Forelimb muscle (tissue), 1 donor: ENCODE measurements at places on chromosomes 2 and 18. TPM values are rescaled to one million over a fixed set of nuclear protein-coding genes. Genes with fewer than 3 reads are reported as not detected.

- no peak for DNase-seq
Observed at GRCh38 chr2:98804736-98805135, 73.8 kb upstream of the MGAT4A start.

DNA sequence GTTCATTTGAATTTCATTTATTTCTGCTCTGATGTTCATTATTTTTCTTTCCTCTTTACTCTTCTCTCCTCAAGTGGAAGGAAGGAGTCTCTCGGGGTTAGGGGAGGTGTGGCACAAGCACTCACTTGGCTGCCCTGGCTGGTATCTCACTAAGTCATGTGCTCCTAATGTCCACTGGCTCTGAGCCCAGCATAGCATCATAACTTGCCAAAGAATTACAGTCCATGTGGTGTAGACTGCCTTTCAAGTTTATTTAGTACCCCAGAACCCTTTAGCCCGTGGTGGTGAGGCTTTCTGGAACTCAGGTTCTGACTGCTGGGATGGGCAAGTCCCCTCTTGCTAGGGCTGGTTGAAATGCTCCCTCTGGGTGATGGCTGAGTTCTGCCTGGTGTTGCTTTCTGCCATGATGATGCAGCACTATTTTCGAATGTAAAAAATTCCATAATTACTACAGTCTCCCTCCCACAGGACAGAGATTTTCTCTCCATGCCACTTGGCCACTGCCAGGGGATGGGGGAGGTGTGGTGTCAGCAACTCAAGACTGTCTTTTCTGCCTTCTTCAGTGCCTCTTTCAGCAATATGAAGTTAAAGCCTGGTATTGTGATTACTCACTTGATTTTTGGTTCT lies 22.2 kb downstream of the SPAG16 start:
- no peak for DNase-seq

Gene SLC1A4
- polyA plus RNA-seq = 14.3 TPM

- no peak for DNase-seq
Observed at GRCh38 chr2:28492282-28492681, 3.6 kb upstream of the PLB1 start.

GRCh38 chr2:136301006-136301405 lies 183.1 kb upstream of the CXCR4 start:
- DNase-seq = no peak

DNA sequence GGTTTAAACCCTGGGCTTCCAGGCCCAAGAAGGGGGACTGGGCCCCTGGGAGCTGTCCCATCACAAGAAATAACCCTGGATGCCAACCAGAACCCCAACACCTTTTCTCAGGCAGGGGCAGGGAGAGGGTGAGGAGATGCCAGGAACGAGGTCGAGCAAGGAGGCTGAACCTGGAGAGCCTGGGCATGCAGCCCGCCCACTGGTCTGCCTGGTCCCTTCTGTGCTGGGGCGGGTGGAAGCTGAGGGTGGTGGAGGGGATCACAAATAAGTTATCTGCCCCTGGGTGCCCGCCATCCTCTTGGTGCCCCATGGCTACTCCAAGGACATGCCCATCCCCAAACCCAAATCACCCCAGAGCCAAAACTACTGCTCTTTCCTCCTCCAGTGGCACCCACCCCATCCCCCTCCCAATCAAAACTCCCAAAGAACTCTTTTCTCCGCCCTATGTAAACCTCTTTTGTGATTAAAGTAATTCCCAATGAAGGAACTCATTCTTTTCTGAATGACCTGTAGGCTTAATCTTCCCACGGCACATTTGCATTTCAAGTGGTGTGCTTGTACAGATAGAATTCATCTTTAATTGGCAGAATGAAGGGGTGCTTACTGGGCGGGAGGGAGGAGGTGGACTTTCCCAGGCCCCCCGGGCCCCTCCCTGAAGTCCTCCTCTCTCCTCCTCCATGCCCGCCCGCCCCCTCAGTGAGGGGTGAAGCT lies 47.9 kb downstream of the EFR3B start:
- no peak for DNase-seq

Gene ERCC3
- polyA plus RNA-seq = 41.5 TPM

GRCh38 chr18:23506393-23506792 lies 3.1 kb downstream of the RMC1 start:
- DNase-seq = no peak

Gene GREB1L
- polyA plus RNA-seq = 10.6 TPM

DNA sequence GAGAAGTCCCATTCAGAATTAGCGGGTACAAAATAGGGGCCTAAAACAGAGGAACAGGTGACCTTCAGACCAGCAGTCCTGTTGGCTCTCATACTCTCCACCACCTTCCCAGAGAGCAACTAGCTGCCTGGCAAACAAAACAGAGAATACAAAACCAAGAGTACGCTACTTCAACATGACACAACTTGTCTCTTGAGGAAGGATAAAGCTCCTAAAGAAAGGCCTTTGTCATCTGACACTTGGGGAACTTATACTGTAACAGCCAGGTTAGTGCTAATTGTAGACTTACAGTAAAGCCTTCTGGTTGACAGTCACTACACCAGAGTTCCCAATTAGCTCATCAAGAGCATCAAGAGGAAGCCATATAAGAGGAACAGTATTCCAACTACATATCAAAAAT lies 282.1 kb upstream of the NT5C1B start:
- no peak for DNase-seq

Gene SIX2
- polyA plus RNA-seq = 6.2 TPM

DNA sequence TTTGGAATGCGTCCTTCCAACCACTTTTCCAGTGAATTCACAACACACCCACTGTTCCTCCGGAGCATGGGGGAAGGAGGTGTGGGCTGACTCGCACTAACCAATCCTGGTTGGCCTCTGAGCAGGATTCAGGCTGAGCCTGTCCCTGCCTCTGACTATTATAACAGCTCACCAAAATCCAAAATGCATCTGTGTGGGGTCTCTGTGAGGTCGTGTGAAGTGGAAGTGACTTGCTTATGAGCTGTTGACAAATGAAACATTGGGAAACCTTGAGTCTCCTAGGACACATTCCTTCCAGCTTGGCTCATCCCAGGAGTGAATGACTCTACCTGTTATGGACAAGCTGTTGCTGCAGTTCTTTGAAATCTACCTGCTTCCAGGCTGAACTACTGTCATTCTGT lies 1.5 kb downstream of the CIDEA start:
- no peak for DNase-seq

DNA sequence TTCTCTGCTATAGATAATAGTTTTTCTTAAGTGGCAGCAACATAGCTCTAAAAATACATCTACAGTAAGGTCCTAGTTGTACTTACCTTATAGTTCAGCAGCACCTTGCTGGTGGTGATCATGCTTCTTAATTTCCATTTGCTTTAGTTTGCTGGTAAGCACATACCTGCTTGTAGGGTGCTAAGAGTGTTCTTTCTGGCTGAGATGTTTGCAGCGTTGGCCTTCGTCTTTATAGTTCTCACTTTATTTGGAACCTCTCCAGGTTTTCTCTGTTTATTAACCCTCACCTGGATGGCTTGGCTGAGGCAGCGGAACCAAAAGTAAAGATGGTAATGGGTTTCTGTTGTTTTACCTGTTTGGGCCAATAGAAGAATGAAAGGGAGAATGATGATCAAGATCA lies 123.6 kb upstream of the EFEMP1 start:
- no peak for DNase-seq

Gene EHD3
- polyA plus RNA-seq = 3.7 TPM

DNA sequence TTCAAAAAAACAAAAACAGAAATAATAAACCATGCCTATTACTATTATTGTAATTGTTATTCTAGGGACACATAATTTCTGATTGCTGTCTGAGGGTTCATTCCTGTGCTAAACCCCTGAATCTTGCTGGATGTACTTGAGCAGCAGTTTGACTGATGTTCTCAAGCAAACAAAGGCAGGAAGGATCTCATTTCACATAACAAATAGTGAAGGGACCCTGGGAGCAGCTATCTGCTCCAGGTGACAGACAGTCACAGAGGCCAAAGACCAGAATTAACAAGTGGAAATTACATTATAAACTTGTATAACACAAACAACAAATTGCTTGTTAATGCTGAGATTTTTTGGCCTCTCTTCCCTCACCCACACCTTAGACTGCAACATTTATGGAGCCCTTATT lies 284.2 kb downstream of the THSD7B start:
- DNase-seq = no peak
